ENCODE measurements at places on chromosomes 2 and 18.

- DNase-seq: no peak
These were observed 23.5 kb upstream of the TMEM178A start for GRCh38 chr2:39642051-39642718.

DNA sequence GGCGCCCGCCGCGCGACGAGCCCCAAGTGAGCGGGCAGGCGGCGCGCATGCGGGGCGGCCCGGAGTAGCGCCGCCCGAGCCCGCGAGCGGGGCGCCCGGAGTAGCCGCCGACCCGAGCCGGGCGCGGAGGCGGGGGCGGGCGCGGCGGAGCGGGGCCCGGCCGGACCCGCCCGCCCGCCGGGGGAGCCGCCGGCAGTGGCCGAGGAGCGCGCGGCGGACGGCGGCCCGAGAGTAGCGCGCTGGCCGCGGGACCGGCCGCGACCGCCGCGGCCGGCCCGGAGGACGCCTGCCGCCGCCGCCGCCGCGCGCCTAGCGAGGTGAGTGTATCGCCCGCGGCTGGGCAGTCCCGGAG lies at the start of gene GALNT1:
TSS of gene GALNT1 (plus strand) at position 195 of the 352 bp plus-strand sequence. CDS start 72,923 bp downstream, outside the sequence.
- DNase-seq: no peak

DNA sequence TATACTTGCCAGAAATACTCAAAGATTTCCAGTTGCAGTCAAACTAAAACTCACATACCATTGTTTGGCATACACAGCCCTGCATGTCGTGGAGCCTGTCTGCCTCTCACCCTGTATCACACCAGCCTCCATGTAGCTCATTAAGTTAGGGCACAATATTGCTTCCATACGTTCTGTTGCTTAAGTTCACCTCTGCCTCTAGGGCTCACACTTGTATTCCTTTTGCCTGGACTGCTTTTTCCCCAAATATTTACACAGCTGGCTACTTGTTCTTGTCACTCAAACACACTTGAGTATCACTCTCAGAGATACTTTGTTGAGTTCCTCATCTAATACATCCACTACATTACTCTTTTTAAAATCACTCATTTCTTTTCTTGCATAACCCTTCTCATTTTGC lies 83.1 kb downstream of the PTH2R start:
- DNase-seq: peak; percentile 27

- no peak for DNase-seq
These were observed 5.6 kb upstream of the CCDC74B start for GRCh38 chr2:130150181-130151144.

DNA sequence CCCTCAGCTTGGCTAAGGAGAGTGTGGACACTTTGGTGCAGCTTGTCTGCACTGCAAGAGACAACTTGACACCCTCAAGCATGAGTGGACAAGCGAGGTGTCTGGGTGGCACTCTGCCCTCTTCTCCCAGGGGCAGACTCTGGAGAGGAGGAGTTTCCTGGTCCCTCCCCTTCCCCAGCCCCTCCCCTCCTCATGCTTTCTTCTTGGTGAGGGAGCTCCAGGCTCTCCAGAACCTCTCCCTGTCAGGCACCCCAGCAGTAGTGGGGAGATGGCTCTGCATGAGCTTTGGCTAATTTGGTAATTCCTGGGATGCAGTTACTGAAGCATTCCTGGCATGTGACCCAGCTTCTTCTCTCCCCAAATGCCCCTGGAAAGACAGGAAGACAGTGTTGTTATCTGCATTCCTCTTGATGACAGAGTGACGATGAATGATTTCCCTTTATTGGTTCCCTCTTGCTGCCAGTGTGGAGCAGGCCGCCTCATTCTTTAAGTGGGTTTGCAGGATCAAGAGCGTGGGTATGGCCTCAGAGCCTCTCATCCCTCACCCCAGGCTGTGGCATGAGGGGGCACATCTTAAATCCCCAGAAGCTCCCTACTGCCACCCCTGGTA lies 89.2 kb downstream of the STPG4 start:
- DNase-seq: no peak

Data from NCI-H2107 (cell line).